ENCODE measurements at places on chromosomes 5 and 9. TPM values are rescaled to one million over a fixed set of nuclear protein-coding genes. Genes with fewer than 3 reads are reported as not detected.

The FOXD4L5 gene
- under 0.01 TPM for total RNA-seq

The RNF183 gene
- total RNA-seq, result not detected

The FCN2 gene
- not detected for total RNA-seq

The ARL14EPL gene
- 0.18 TPM for total RNA-seq

- no peak for DNase-seq
Measured at GRCh38 chr9:116701940-116702642, 15.0 kb downstream of the TRIM32 start.

- no peak for DNase-seq
Measured at GRCh38 chr5:69105996-69106906, 12.4 kb downstream of the SLC30A5 start.

Data from fibroblast of the aortic adventitia (primary cell).